Myometrial cell (primary cell): ENCODE measurements at places on chromosomes 2 and 18. TPM values are rescaled to one million over a fixed set of nuclear protein-coding genes. Genes with fewer than 3 reads are reported as not detected.

ACVR1C gene
- total RNA-seq, result not detected in 2 replicates

BMP10 gene
- not detected in 2 replicates for total RNA-seq

RAD51AP2 gene
- not detected in 2 replicates for total RNA-seq

SPP2 gene
- total RNA-seq, result not detected in 2 replicates

SP5 gene
- total RNA-seq, result not detected in 2 replicates

VIT gene
- total RNA-seq, result 1.4 and 1.8 TPM in 2 replicates

EML6 gene
- total RNA-seq, result 0.35 and 4.3 TPM in 2 replicates

PAX8 gene
- total RNA-seq, result 0.18 and 0.86 TPM in 2 replicates

SGO2 gene
- 9.8 and 17.0 TPM in 2 replicates for total RNA-seq

IHH gene
- not detected in 2 replicates for total RNA-seq

DPYSL5 gene
- under 0.01 TPM in 1 of 2 replicates, not detected in the other for total RNA-seq

ZCCHC2 gene
- 1.6 and 2.3 TPM in 2 replicates for total RNA-seq

LRRC30 gene
- not detected in 2 replicates for total RNA-seq

LBX2 gene
- total RNA-seq, result 1.7 and 4.1 TPM in 2 replicates

AQP12B gene
- total RNA-seq, result not detected in 2 replicates

ARHGAP28 gene
- total RNA-seq, result 4.1 and 7.5 TPM in 2 replicates

C2orf74 gene
- 15.4 and 16.4 TPM in 2 replicates for total RNA-seq

CCDC141 gene
- not detected in 2 replicates for total RNA-seq

TRABD2A gene
- total RNA-seq, result 7.8 and 8.9 TPM in 2 replicates

PROKR1 gene
- total RNA-seq, result not detected in 2 replicates

RGPD4 gene
- total RNA-seq, result not detected in 2 replicates

TWIST2 gene
- total RNA-seq, result 78.7 and 80.6 TPM in 2 replicates

KRCC1 gene
- total RNA-seq, result 24.6 and 24.8 TPM in 2 replicates

VPS54 gene
- total RNA-seq, result 13.5 and 20.7 TPM in 2 replicates

HIBCH gene
- 10.5 and 30.8 TPM in 2 replicates for total RNA-seq

MAP3K20 gene
- 43.1 and 47.9 TPM in 2 replicates for total RNA-seq

CXCR1 gene
- not detected in 2 replicates for total RNA-seq

LYPD6B gene
- not detected in 2 replicates for total RNA-seq

ASAP2 gene
- 25.9 and 28.2 TPM in 2 replicates for total RNA-seq

NRP2 gene
- 48.9 and 75.0 TPM in 2 replicates for total RNA-seq

GNAL gene
- total RNA-seq, result 0.29 TPM in 1 of 2 replicates, not detected in the other

NYAP2 gene
- total RNA-seq, result not detected in 2 replicates

ABCG5 gene
- total RNA-seq, result not detected in 2 replicates

HOXD9 gene
- total RNA-seq, result 3.2 and 5.8 TPM in 2 replicates

ZBTB7C gene
- total RNA-seq, result not detected in 2 replicates

AFG3L2 gene
- total RNA-seq, result 39.8 and 45.7 TPM in 2 replicates

CACNB4 gene
- not detected in 2 replicates for total RNA-seq

DNAJC5G gene
- not detected in 2 replicates for total RNA-seq

TTN gene
- under 0.01 TPM in 2 replicates for total RNA-seq

SERPINB3 gene
- total RNA-seq, result not detected in 2 replicates

CRYBA2 gene
- total RNA-seq, result not detected in 2 replicates

UGT1A8 gene
- total RNA-seq, result not detected in 2 replicates

KLHL29 gene
- total RNA-seq, result 2.6 and 5.0 TPM in 2 replicates

VPS4B gene
- total RNA-seq, result 26.8 and 30.5 TPM in 2 replicates
